ENCODE measurements at places on chromosomes 16 and 17.

DNA sequence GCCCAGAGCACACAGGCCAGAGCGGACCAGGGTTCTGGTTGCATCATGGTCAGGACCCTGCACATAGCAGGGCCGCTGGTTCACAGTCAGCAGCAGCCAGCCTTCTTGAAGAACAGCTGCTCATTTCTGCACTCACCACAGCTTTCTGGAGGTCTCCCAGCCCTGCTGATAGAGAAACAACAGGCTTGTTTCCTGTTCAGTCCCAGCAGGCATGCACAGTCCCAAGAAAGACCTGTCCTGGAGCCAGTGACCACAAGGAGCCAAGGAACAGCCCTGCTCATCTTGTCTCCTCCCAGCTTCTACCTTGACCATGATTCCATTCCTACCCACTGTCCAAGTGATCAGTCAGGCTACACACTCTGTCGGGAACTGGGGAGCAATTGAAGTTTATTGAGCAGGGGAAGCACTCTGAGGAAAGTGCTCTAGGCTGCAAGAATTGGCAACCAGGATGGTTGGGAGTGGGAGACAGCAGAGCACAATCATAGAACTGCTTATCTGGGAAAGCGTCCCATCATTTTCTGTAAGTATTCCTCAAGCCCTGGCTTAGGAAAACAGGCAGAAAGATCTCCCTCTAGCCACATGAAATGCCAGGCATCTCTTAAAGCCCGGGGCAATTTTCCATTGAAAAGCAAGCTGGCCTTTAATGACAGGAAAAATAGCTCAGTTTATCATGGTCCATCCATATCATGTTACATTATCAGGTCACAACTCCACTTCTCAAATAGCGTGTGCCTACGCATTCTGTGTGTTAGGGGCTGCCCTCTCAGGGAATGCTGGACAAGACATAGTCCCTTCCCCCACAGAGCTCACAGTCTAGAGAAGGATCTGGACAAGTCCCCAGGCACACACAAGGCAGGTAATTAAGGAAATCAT is 155.4 kb upstream of the FOXF1 start:
- DNase-seq, result no peak

GRCh38 chr17:27797390-27798091 is 2.8 kb downstream of the NOS2 start:
- no peak for DNase-seq

GRCh38 chr17:79843474-79843815 is 4.2 kb upstream of the CBX4 start:
- DNase-seq, result no peak

- no peak for DNase-seq
Observed at GRCh38 chr17:17787568-17787967, 49.2 kb downstream of the SREBF1 start.

DNA sequence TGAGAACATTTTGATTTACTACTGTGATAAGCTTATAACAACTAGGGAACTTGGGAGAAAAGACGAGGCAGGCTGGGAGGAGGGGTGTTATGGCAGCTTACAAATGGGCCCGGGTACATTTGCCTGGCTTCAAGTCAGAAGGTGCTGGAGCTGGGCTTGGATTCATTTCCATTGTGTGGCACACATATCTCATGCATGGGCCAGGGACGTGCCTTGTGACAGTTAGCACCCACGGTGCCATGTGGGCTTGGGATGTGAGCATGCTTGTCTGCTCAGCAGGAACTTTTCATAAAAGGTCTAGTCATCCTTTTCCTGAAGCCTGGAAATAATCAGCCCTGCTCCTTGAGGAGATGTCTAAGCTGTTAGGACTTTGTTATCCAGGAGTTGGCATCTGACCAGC is 572.2 kb downstream of the CDH13 start:
- peak; percentile 72 for DNase-seq

DNA sequence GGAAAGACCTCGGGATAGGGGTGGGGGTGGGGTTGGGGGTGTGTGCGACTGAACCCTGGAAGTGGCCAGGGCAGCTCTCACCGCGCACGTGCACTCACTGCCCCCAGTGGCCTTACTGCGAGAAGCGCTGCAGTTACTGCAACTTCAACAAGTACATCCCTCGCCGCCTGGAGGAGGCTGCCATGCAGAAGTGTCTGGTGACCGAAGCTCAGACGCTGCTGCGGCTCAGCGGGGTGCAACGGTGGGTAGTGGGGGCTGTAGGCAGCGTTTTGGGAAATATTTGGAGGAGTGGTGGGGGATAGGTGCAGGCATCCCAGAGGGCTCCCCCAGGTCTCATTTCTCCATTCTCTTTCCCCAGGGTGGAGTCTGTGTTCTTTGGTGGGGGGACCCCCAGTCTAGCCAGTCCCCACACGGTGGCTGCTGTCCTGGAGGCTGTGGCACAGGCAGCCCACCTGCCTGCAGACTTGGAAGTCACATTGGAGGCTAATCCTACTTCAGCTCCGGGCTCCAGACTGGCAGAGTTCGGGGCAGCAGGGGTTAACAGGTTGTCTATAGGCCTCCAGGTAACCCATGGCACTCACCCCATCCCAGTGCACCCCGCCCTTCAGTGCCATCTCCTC is 972 bp downstream of the RSAD1 start:
- no peak for DNase-seq

DNA sequence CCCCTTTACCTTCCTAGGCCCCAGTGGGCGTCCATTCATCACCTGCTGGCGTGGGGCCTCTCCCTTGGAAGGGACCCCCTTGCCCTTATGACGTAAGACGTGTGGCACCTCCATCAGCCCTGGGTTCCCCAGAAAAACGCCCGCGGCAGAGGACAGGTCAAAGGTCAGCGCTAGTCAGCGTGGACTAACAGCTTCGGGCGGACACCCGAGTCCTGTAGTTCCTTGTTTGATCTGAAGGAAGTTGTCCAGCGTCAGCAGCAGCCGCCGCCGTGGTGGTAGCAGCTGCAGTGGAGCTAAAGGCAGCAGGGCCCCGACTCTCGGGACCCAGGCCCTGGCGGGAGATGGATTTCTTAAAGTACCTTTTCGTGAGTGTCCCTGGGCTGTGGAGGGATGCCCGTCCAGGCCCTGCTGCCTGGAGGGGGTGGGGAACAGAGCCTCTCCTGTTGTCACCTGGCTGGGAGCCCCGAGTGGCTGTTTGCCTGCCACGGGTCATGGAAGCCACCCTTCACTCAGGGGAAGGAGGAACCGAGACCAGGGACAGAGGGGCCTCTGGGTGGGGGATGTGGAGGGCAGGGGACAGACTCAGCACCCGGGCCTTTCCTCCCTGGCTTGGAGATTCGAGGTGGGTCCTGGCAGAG is 123.6 kb downstream of the OR1D5 start:
- DNase-seq, result no peak

DNA sequence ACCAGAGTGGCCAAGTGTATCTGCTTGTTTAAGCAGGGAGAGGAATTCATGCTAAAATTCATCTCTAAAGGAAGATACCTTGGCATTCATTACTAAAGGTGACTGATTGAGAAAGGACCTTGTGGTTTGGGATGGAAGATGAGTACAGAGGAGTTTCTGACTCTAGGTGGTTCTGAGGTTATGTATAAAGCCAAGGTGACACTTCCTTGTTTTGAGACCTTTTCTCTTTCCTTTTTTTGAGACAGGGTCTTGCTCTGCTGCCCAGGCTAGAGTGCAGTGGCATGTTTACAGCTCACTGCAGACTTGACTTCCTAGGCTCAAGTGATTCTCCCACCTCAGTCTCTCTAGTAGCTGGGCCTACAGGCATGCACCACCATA is 9.1 kb downstream of the ABHD15 start:
- no peak for DNase-seq
